NT2/D1 (cell line): ENCODE measurements at places on chromosomes 16 and 17.

DNA sequence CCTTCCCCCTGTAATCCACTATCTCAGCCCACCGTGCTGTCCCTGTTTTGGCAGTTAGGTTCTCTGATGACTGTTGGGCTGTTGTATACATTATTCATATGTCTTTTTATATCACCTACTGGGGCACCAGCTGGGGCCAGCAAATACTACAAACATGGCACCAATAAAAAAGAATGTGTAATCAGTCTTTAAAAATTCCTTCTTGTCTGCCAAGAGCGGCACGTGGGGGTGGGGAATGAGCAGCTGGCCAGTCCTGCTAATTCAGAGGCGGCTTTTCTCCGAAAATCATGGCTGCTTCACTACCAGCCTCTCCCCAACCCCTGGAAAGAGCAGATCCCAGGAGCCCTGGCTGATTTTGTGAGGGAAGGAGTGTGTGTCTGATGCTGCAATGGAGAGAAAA, 77.7 kb upstream of the EEF2KMT start:
- DNase-seq = no peak

DNA sequence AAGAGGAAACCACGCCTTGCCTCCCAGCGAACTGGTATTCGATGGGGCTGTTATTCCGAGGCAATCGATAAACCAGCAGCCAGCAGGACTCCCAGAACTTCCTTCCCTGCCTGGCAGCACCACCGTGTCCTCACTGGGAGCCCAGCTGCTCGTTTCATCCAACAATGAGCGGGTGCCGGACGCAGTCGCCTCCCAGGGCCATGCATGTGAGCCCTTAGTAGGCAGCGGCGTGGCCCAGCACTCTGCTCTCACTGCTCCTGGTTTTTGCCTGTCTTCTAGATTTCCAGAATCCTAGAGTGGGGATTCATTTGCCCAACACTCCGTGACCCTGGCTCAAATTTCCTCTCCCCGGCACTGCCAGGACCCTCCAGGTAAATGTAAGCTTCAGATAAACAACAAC, 29.1 kb upstream of the RASD1 start:
- no peak for DNase-seq

- no peak for DNase-seq
Observed at GRCh38 chr17:81365601-81366585, 29.4 kb upstream of the BAHCC1 start.

DNA sequence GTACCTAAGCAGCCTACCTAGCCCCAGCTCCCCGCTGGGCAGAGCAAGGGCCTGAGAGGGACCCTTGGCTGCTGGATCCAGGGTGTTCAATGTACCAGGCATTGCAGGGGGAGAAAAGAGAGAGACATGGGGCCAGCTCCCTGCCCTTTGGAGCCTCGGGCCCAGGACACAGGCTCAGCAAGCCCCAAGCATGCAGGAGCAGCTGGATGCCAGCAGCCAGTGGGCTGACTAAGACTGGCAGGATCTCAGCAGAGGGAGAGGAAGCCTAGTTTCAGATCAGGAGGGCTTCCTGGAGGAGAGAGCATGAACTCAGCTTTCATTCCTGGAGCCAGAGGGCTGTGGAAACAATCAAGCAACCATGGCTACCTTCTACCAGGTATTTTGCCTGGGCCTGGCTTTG, 82.0 kb upstream of the NKD1 start:
- DNase-seq = no peak

DNA sequence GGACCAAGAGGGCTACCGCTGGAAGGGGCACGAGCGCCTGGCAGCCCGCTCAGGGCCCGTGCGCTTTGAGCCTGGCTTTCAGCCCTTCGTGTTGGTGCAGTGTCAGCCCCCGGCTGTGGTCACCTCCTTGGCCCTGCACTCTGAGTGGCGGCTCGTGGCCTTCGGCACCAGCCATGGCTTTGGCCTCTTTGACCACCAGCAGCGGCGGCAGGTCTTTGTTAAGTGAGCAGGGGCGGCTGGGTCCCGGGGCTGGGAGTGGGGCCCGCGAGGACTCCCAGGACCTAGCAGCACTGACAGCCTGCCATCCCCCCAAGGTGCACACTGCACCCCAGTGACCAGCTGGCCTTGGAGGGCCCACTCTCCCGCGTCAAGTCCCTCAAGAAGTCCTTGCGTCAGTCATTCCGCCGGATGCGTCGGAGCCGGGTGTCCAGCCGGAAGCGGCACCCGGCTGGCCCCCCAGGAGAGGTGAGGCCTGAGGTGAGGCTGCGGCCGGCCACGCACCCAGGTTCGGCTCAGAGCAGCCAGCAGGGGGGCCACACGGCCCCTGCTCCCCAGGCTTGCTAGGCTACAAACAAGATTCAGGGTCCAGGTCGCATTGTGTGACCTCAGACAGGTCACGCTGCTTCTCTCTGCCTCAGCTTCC, 17.4 kb upstream of the MYO15B start:
- DNase-seq = no peak

GRCh38 chr16:50525716-50526115, 22.5 kb upstream of the NKD1 start:
- no peak for DNase-seq

DNA sequence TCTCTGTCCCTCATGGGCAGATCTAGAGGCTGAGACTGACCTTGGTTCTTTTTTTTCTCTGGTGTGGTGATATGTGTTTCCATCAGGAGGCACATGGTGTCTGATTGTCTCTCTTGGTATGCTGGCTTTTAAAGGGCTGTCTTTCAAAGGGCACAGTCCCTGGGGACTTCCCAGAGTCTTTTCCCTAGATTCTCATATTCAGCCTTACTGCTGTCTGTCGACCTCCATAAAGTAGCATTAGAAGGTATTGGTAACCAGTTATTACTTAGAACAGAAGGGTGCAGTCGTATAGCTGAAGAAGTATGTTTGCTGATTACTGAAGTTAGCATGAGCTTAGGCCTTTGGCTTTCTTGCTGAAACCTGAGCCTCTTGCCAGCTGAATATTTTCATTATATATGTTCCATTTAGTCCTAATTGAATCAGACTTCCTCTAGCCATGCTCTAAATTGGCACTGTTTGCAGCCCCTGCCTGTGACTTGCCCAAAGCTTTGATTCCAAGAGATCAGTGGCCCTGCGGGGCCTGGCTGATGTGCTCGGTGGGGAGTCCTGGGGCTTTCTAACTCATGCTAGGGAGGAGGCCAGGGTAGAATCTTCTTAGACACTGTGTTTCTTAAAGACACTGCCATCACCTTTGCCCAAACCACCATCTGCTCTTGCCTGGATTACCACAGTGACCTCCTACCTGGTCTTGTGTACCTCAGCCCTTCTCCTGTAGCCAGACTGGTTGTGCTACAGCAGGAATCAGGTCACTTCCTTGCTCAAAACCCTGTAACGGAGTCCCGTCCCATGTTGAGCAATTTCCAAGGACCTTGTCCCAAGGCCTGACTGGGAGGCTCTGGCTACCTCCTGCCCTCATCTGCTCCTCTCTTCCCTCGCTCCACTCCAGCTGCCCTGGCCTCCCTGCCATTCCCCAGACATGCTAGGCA, 71.5 kb downstream of the WWP2 start:
- no peak for DNase-seq

- no peak for DNase-seq
Observed at GRCh38 chr17:55749985-55750384, 866 bp upstream of the PCTP start.

- peak; percentile 84 for DNase-seq
Observed at GRCh38 chr16:66650707-66651473, 45.7 kb downstream of the CMTM4 start.

- peak; percentile 38 for DNase-seq
Observed at GRCh38 chr16:30526137-30526822, at the start of gene ZNF768. ZNF768 (minus strand) TSS chr16:30526566; CDS start chr16:30526413, 153 bp downstream.

- no peak for DNase-seq
Observed at GRCh38 chr16:47392081-47392480, 68.8 kb downstream of the ITFG1 start.

DNA sequence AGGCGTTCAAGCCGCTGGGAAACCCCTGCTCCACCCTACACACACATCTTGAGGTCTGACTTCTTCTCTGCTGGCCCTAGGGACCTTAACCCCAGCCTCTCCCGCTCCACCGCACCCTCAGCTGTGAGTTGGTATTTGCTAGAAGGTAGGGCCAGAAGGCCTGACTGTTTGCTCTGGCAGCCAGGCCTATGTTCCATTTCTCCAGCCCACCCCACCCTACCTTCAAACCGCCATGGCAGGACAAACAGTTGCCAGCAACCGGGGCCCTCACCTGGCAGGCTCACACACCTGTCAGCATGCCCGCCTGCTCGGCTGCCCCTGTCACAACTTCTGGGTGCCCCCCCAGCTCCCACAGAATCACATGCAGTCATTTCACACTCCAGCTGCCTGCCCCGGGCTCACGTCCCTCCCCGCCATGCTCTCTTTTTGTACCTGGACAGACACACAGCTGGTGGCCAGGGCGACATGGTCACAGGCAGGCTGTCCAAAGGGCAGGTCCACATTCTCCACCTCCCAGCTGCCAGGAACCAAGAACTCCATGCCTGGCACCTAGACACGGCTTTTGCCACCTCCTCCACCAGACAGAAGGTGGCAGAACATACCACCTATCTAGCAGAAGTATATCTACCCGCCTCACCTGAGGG, 2.6 kb upstream of the ATP2A3 start:
- DNase-seq = no peak

DNA sequence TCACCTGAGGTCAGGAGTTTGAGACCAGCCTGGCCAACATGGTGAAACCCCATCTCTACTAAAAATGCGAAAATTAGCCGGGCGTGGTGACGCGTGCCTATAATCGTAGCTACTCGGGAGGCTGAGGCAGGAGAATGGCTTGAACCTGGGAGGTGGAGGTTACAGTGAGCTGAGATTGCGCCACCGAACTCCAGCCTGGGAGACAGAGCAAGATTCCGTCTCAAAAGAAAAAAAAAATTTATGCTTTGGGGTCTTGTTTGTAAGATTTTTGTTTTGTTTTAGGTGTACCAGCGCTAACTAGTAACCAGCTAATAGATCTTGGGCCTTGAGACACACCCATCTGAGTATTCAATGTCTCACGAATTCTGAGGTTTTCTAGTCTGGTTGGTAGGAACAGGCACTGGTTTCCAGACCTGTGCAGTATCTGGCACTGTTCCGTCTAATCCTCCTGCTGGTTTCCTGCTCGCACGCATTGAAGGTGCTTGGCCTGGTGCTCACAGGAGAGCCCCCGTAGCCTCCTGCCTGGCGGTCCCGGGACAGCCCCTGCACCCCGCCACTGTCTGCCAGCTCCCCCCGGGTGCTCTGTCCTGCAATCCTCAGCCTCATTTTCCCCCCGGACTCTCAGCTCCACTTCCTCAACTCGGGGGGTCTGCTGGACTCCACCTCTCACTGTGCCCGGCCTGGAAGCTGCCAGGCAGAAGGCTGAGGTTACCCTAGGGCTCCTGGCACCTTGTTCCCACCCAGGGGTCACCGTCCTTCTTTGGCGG, 10.6 kb upstream of the DUS1L start:
- no peak for DNase-seq

DNA sequence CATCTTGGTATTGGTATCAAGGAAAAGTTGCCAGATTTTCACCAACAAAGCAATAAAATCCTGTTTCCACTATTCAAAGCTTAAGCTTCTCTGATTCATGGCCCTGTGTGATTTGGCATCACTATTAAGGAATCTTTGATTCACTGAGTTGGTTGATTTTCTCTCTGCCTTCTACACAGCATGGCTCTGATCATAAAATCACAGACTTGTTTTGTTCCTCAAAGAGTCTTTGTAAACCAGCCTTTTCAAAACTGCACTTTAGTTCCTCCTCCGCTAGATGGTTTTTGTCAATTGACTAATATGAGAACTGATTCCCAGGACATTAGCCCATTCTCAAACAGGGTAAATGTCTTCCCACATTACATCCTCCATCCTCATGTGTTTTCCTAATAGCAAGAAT, 197.6 kb downstream of the DNAH9 start:
- DNase-seq = no peak

- peak; percentile 90 for DNase-seq
Observed at GRCh38 chr16:57299719-57300386, 15.4 kb upstream of the PLLP start.

DNA sequence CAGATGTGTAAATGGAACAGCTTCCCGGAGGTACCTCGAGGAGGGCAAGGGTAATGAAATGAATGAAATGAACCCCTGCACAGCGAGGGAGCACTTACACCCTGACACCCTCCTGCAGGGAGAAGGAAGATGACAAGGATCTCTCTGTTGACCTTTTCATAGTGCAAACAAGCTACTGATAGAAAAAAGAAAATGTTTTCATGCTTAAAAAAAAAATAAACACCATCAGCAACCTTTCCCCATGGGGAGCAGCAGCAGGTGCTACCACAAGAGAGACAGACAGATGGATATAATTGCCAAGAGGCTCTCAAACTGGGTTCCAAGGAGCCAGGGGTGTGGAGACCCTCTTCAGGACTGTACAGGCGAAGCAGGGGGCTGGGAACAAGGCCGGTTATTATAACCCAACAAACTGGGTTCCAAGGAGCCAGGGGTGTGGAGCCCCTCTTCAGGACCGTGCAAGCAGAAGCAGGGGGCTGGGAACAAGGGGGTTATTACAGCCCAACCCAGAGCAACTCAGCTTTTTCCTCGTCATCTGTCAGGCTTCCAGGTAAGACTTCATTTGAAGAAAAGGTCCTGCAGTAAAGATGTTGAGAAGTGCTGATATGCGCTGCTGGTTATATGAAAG, 718 bp upstream of the RPH3AL start:
- DNase-seq = no peak

DNA sequence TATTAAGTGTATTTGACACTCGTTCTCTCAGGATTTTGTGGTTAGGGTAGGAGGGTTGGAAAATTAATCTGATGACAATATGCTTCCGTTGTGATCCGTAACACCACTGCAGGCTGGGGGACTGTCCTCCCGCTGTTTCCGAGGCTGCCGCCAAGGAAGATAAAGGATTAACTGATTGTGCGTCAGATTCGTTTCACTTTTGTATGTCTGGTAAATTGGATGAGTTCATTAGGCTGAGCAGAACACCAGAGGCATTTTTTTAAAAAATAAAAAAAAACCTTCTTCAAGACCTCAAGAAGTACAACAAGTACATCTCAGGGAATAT, 486.7 kb upstream of the SALL1 start:
- DNase-seq = no peak

DNA sequence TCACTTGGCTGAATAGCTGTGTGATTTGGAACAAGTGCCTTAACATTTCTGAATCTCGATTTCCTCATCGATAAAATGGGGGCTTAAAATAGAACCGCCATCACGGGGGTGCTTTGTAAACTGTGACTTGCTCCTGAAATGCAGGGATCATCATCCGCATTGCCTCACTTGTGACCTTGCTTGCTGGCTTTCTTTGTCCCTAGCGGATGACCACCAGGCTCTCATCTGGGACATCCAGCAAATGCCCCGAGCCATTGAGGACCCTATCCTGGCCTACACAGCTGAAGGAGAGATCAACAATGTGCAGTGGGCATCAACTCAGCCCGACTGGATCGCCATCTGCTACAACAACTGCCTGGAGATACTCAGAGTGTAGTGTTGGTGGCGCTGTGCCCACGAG, 11.9 kb upstream of the TACO1 start:
- no peak for DNase-seq
